ENCODE measurements at places on chromosomes 16 and 17. TPM values are rescaled to one million over a fixed set of nuclear protein-coding genes. Genes with fewer than 3 reads are reported as not detected.

The PLLP gene
- 0.55 TPM for total RNA-seq

The CAMTA2 gene
- 62.7 TPM for total RNA-seq

The KRT25 gene
- total RNA-seq: not detected

The CALB2 gene
- total RNA-seq: not detected

The SLC52A1 gene
- 0.48 TPM for total RNA-seq

The CLEC19A gene
- not detected for total RNA-seq

The SULT1A3 gene
- total RNA-seq: 37.5 TPM

The GDPD1 gene
- total RNA-seq: 2.2 TPM

The GLP2R gene
- total RNA-seq: not detected

The AIPL1 gene
- total RNA-seq: not detected

The NPIPA3 gene
- total RNA-seq: 3.1 TPM

The HEATR3 gene
- 21.6 TPM for total RNA-seq
